ENCODE measurements at places on chromosomes 1 and 21. TPM values are rescaled to one million over a fixed set of nuclear protein-coding genes. Genes with fewer than 3 reads are reported as not detected.

DNA sequence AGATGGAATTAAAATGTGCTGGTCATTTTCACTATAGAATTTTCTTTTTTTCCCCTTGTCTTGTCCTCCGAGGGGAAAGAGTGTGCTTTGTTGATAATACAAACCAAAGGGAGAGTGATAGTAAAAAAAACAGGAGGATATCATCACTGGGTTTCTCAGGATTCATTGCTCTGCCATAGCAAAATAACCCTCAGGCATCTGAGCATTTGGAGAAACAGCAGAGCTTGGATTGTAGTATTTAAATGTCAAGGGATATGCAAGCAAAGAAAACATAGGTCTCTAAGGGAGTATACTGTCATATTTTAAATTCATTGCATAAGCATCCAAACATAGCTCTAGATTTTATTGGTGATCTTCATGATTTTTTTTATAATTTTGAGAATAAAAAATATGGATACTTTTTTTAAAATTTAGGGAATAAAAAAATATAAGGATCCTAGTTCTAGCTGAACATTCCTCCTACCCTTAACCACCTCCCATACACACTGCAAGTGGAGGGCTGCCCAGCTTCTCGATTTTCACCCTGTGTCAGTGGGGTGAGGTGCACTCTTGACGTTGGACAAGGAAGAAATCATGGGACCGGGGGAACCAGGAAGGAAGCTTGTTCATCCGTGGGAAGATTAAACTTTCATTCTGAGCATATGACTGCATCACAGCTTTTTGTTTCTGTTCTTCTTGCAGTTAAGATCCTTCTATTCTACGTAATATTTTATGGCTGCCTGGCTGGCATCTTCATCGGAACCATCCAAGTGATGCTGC, 4.4 kb downstream of the ATP1B1 start:
- no peak for DNase-seq

- DNase-seq, result no peak
Measured at GRCh38 chr1:14363707-14364413, 234.6 kb upstream of the KAZN start.

GRCh38 chr1:28392027-28392652, 22.6 kb downstream of the PHACTR4 start:
- no peak for DNase-seq

- no peak for DNase-seq
Measured at GRCh38 chr21:44901391-44902074, 19.2 kb downstream of the ITGB2 start.

- no peak for DNase-seq
Measured at GRCh38 chr1:995665-996633, 3.9 kb downstream of the HES4 start.

DNA sequence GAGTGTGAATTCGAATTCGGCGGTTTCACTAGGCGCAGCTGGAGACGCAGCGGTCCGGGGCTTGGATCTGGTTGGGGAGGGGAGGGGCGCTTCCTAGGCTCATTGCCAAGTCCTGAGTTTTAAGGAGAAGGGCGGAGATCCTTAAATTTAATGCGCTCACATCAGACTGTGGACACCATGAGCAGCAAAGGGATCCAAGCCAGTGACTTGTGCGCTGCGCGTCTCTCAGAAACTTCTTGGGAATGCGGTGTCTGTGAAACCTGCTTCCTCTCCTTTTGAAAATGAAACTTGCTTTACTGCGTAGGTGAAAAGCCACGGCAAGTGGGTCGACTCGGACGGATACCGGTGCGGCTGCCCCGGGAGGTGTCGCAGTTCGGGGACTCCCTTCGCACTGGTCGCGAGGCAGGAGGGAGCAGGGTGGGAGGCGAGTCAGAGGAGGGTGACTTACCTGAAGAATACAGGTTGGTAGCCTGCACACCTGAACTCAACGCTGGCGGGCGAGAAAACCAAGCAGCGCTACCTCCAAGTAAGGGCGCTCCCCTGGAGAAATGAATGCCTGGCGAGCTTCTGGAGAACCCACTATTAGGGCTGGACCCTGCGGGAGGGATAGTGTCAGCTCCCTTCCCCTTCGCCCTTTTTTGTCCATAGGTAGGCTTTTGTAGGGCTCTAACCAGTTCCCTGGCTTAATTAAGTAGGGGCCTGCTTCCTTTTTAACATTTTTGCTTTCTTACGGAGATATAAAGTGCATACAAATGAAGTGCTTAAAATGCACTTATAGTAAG, 992 bp downstream of the TENT5C start:
- peak; percentile 46 for DNase-seq

GRCh38 chr1:213003256-213003655, 12.4 kb downstream of the ANGEL2 start:
- no peak for DNase-seq

Gene MAP3K21
- total RNA-seq, result 4.2 TPM

Gene BARHL2
- total RNA-seq, result not detected

Measured in neural progenitor cell (in vitro differentiated cells).